Posterior cingulate gyrus (tissue), 11 donors: ENCODE measurements at places on chromosomes 12 and 14.
A peak's percentile ranks its signal among the peaks of the same experiment; 100 is the strongest.

- DNase-seq, result peak; percentile 67
Measured at GRCh38 chr12:127559349-127560040, 707.5 kb upstream of the TMEM132C start.

- DNase-seq, result no peak
Measured at GRCh38 chr14:64638625-64639024, 65.6 kb upstream of the PLEKHG3 start.

DNA sequence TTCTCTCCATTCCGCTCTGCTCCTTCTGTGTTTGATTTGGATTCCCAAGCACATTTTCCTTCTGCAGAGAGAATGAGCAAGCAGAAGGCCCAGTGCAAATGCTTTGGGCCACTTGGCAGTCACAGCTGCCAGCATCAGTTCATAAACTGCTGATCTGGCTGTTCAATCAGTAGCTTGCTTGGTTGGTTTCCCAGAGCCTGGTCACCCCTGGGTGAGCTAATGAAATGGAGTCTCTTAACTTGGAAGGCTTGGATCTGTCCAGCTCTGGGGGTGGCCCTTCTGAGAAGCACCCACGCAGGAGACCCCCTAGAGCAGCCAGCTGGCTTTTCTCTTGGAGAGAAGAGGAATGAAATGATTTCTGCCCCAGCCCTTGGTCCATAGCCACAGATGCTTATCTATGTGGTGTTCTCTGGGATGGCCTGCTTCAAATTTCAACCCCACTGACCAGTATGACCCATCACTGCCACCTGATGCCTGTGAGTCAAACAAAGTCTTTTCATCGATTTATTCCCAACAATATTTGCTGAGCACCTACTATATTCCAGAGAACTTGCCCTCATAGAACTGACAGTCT is 30.3 kb downstream of the FAIM2 start:
- DNase-seq, result no peak

GRCh38 chr12:54936736-54937135 is 47.8 kb downstream of the TESPA1 start:
- DNase-seq, result no peak

GRCh38 chr14:104240434-104241157 is 102.2 kb downstream of the KIF26A start:
- DNase-seq, result no peak
